GM03348 (cell line): ENCODE measurements at places on chromosomes 2 and 18.
A peak's percentile ranks its signal among the peaks of the same experiment; 100 is the strongest.

DNA sequence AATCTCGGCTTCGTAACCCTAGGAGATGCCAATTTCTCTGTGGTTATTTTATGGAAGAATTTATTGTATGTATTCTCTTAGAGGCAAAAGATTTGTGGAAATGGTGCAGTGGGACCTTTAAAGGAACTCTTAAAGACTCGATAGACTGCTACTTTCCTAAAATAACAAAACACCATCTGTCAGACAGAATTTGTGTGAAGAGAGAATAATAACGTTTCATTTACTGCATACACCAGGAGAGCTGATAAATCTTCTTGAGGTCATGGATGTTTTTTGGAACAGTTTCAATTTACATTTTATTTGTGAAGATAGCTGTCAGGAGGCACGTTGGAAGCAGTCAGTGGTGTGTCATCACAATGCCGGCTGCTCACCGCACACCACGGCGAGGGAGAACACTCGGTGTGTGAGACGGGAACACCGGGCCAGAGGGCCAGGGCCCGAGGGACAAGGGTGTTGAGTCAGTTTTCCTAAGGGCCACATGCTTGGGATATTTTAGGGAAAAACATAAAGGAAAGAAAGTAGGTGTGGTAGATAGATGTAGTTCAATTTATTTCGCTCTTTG is 1681.0 kb upstream of the DDX18 start:
- DNase-seq, result no peak

DNA sequence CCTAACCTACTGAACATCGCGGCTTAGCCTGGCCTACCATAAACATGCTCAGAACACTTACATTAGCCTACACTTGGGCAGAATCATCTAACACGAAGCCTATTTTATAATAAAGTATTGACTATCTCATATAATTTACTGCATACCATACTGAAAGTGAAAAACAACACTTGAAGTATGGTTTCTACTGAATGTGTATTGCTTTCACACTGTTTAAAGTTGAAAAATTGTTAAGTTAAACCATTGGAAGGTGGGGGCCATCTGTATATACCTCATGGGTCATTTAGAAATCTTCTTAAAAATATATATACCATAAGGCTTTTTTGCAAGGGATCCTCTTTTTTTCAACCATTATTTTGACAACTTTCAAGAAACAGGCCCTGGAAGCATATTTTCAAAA is 16.5 kb downstream of the RNF149 start:
- no peak for DNase-seq

GRCh38 chr2:2938481-2938880 is 439.1 kb downstream of the EIPR1 start:
- no peak for DNase-seq

GRCh38 chr2:204664708-204665121 is 119.4 kb downstream of the PARD3B start:
- DNase-seq, result peak; percentile 53

GRCh38 chr2:215498431-215498830 is 62.6 kb upstream of the FN1 start:
- DNase-seq, result no peak

DNA sequence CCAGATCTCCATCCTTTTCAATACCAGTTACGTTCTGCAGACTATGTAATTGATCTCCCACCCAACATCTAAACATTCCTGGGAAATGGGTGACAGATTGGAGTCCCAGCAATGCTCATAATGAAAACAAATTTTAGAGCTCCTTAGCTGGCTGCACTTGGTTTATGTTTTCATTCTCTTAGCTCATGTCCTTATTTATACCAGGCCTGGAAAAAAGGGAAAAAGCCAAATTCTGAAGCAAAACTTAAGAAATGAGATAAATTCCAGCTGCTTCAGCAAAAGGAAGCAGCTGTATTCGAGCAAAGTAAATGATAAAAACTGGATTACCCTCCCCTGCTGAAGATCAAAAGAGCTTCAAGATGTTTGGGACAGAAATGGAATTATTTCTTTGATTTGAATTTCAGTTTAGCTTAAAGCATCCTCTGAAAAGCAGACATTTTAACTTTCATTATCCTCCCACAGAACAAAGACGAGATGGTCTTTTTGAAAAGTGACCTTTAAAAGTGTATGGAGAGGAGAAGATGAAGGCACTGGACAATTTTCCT is 196.5 kb upstream of the THUMPD2 start:
- no peak for DNase-seq

DNA sequence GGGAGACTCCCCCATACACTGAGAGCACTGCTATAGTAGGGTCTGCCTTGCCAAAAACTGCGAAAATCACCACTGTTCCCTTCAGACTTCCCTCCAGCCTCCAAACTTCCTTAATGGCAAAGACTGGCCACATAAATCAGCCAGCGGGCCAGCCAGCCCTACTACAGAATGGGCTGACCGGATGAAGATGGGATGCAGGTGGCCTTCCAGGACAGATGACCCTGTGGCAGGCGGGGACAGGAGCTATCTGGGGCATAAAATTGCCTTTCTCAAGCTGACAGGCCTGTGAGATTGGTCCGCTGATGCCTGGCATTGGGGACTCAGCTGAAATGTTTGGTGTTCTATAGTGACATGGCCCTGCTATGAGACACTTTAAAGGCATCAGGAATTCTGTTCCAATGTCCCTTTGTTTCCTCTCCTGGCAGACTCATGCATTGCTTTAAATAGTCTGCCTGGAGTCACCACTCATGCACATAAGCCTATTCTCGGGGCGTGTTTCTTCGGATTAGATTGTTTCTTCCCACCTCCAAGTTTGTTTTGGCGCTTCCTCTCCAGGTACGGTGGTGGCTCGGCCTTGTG is 135.9 kb downstream of the ALPK2 start:
- no peak for DNase-seq

GRCh38 chr2:165889158-165889557 is 64.4 kb downstream of the TTC21B start:
- DNase-seq, result no peak

GRCh38 chr2:151118269-151118668 is 143.4 kb downstream of the RBM43 start:
- DNase-seq, result no peak

DNA sequence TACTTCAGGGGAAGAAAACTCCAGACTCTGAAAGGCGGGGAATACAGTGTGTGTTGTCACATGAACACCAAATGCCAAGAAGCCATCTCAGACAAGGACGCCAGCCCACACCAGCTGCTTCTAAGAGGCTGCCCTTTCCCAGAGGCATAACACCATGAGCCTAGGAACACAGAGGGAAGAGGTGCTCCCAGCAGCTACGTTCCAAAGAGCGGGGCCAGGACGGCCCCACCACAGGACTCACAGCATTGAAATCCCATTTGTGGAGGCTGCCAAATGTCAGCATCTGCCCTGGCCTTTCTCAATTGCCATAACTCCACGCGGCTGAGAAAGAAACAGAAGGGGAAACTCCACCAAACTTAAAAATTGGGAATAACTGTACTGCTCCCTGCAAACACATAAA is 20.1 kb upstream of the ID2 start:
- peak; percentile 71 for DNase-seq

- peak; percentile 6 for DNase-seq
Measured at GRCh38 chr2:147224070-147224469, 620.8 kb upstream of the ACVR2A start.

DNA sequence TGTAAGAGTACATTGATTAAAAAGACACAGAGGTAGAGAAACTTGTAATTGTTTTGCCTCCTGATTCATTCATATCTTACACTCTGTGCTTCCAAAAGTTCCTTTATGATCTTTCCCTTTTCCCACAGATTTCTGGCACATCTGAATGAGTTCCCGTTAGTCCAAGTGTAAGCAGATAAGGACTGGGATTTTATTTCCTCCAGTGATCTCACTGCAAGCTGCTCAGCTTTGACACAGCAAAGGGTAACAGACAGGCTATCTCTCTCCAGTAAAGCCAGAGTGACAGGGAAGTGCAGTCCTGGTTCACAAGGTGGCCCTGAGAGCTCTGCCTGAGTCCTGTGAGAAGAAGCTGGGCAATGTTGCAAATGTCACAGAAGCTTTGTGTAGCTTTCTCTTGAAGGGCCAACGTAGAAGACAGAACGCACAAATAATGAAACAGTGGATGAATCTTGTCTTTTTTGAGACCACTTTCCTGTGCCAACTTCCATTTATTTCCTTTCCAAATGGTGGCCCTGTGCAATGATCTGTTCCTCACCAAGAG is 32.5 kb upstream of the KCNE4 start:
- DNase-seq, result no peak

DNA sequence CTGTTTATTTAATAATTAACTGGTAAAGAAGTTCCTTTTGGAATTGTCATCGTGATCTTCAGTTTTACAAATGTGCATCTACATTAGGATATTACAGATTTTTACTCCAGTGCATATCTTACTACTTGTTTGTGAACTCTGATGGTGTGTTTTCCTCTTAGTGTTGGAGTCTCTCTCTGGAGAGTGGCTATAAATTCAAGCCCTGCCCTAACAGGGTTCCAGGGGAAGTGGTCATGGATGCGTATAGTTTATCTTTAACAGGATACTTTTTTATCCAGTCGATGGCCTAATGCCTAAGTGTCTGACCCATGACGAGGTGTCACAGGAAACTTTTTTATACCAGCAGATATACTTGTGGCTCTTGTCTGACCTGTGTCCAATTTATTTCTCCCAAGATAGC is 75.4 kb downstream of the CHN1 start:
- no peak for DNase-seq

GRCh38 chr2:236618370-236618769 is 48.7 kb downstream of the ACKR3 start:
- DNase-seq, result no peak

- no peak for DNase-seq
Measured at GRCh38 chr2:7020468-7020867, 103.3 kb downstream of the RNF144A start.

- DNase-seq, result peak; percentile 60
Measured at GRCh38 chr18:8949206-8949605, 153.3 kb upstream of the NDUFV2 start.

GRCh38 chr2:73239776-73240175 is 5.7 kb downstream of the CCT7 start:
- DNase-seq, result no peak

DNA sequence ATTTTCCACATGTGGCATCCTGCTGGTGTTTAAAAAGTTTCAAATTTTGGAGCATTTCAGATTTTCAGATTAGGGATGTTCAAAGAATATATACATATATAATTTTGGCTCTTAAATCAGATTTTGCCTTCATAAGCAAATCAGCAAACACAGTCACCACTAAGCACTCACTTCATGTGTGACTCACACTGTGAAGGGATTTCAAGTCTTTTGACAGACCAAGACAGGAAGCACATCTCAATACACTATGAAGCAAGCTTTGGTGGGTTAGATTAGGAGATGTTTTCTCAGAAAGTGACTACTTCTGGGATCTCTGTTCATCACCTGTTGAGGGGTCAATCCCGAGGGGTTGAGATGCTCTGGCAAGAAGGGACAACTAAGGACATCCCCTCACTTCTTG is 227.8 kb upstream of the RBBP8 start:
- DNase-seq, result peak; percentile 63

DNA sequence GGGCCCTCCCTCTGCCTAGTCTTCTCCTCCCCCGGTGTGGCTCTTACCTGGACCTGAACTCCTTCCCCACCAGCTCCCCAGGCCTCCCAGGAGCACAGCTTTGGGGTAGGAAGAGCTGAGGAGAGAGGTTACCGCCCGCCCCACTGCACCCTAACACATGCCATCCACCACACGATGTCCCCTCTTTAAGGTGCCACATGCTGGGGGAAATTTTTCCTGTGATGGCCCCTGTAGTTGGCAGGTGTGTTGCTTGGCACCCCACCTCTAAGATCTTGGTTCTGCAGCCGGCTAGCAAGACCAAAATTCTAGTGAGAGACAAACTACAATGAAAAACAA is 6.9 kb upstream of the TEX261 start:
- peak; percentile 4 for DNase-seq

DNA sequence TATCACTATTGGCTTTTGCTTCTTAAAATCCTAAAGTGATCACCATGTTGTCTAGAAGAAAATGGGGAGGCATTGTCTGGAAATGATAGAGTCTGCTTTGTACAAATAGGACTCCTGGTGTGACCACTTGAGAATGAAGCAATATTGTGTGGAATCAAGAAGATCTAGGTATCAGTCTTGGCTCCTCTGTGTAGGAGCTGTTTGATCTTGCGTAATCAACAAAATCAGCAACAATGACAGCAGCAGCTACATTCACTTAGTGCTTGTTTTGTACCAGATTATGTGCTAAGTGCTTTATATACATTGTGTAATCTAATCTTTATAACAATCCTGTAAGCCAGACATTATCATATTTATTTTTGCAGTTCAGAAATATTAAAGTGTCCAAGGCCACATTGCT is 17.8 kb downstream of the NCOA1 start:
- DNase-seq, result no peak

DNA sequence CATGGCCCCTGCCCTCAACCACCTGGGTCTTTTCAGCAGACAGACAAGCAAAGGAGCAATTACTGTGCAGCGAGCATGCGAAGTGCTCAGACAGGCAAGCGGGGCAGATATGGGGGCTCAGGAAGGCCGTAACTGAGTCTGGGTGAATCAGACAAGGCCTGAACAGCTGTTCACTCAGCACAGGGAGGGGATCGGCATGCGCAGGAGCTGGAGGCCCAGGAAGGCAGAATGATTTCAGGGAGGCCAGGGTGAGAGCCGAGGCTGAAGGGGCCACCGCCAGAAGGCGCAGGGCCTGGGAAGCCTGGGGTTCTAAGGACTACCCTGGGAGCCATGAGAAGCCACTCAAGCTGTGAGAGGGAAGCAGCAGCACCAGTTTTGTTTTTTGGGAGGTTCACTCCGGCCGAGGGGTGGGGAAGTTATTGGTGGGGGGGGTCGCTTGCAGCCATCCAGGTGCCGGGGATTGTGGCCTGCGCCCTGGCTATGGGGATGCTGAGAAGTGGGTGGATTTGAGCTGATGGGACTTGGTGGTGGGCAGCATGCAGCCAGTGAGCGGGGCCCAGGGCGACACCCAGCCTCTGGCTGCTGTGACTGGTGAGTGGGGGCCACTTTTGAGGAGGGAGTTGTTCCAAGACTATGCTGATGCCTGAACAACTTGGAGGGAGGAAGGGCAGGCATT is 132.2 kb downstream of the TSN start:
- no peak for DNase-seq

DNA sequence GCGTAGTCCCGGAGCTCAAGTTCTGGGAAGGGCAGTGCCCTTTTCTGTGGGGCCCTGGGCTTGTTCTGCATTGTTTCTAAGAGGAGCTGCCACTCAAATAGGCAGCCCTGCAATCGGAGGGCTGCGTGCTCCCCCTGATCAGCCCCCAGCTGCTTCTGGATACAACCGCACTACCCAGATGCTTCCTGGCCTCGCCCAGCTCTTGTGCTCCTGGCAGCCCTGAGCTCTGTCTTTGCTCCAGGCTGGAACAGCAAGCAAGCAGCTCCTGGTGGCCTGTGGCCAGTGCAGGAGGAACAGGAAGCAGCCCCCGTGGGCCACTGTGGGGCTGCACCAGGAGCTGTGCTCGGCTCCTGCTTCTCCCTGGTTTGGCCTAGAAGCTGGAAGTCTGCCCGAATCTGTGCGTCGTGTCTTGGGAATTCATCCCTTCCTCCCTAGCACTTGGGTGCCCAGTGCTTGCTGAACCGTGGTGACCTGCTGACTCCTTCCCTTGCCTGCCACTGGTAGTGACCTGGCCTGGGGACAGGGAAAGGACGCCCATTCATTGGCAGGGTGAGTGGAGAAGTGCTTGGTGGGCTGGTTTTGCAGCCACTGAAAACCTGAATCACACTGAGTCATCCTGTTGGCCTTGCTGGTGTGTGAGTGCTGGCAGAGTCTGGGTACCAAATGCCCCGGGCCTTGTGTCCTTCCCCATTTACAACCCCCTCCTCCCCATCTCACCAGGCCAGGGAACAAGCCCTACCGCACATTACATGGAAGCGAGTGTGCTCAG is 27.3 kb upstream of the NTSR2 start:
- peak; percentile 66 for DNase-seq
